ENCODE measurements at places on chromosomes 7 and 10.

- no peak for DNase-seq
Measured at GRCh38 chr7:134792968-134793367, 13.5 kb downstream of the CALD1 start.

DNA sequence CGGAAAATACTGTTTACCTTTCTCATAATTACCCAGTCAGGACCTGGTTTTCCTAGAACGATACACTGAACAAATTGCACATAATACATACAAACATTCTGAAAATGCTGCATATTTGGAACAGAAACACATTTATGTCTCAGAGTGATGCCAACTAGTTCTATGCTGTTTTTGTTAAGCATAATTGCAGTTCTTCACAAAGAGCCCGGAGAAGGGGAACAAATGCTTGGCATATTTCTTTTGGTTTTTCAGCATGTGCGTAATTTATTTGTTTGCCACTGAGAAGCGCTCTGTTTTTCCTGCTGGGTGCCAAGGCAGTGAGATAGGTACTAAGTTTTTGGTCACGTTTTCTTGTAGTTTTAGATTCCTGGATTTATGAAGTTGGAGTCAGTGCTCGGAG, 181.0 kb upstream of the MDFIC start:
- no peak for DNase-seq

GRCh38 chr7:103100348-103100747, 25.4 kb downstream of the ARMC10 start:
- DNase-seq: no peak

DNA sequence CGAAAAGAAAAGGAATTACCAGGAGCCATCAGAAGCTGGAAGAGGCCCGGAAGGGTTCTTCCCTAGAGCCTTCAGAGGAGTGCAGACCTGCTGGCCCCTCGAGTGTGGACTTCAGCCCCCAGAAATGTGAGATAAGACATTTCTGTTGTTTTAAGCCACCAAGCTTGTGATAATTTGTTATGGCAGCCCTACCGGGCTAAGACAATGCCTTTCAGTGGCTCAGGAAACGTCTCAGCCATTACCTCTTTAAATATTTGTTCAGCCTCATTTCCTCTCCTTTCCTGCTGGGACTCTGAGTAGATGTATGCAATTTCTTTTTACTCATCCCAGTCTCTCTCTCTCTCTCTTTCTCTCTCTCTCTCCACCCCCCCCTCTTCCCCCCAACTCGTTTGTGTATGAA, 174.7 kb upstream of the GRB10 start:
- no peak for DNase-seq

- DNase-seq: no peak
Measured at GRCh38 chr10:3538656-3539531, 246.1 kb downstream of the KLF6 start.

- no peak for DNase-seq
Measured at GRCh38 chr10:74078037-74078436, 72.6 kb downstream of the AP3M1 start.

GRCh38 chr10:22461891-22462290, 116.6 kb downstream of the SPAG6 start:
- no peak for DNase-seq

DNA sequence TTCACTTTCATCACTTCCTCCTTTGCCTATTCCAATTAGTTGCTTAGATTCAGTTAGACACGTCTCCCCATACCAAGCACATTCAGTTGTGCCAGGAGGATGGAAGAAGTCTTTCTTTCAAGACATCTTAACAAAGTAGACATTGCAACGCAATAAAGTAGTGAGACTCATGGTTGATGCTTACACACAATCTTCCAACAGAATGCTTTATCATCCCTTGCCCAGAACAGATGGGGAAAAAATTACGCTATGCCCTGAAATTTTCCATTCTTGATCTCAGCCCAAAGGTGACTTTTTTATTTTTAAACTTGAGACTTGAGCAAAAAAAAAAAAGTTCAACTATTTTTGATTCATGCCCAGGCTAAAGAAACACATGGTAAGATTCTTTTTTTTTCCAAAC, 74.9 kb downstream of the KCNMA1 start:
- DNase-seq: no peak

GRCh38 chr10:60367431-60367830, 22.2 kb downstream of the ANK3 start:
- DNase-seq: no peak

DNA sequence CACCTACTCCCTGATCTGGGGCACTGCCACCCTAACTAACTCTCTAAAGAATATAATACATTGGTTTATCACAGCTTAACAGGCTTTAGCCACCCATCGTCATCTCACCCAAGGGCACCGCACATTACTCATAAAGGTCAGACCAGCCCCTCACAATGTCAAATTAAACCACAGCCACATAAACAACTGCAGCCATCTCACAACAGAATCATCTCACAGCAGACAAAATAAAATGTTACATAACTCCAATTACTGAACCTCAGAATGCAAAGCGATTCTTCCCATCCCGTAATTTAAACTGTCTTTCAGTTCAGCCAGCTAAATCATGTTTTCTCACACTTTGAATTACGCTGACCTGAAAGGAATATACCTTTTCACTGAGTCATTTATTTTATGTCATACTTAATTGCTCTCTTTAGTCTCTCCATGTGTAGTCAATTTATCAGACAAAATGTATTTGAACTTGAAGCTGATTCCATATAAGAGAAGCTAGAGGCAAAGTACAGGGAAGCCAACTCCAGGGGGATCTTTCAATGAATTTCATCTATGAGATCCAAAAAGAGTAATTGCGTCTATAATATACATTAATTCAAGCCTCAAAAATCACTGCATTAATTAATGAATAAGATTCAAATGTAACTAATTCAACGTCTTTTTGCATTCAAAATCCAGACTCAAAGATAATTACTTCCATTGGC, 96.9 kb upstream of the NEBL start:
- no peak for DNase-seq

DNA sequence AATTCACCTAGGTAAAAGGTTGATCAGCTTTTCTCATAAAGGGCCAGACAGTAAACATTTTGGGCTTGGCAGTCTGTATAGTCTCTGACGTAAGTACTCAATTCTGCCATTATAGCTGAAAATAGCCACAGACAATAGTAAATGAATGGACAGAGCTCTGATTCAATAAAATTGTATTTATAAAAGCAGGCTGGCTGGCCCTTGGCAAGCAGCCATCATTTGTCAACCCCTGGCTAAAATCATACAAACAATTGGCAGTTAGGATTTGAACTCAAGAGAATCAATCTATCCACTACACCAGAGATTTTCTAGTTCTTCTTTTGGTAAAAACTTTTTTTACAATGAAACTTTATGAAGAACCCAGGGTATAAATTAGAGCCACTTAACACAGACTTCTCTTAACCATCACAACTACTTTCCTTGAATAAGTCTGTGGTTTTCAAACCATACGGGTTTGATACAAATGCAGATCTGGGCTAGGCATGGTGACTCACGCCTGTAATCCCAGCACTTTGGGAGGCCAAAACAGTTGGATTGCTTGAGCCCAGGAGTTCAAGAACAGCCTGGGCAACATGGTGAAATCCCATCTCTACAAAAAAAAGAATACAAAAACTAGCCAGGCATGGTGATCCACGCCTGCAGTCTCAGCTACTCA, 124.5 kb downstream of the SLC16A9 start:
- no peak for DNase-seq

DNA sequence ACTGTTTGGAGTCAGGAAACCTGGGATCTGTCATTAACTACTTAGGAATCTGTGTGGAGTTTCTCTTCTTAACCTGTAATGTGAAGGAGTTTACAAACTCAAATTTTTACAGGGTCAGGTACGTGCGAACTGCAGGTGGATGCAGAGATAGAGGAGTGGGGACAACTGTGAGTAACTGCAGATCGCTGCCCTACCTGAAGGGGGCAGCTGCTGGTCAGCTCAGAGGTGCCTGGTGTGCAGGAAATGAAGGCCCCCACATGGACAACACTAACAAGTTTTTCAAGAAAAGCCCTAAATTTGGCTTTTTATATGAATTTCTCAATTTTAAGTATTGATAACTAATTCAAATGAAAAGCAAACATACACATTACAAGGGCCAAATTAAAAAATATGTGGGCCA, 380.0 kb downstream of the REEP3 start:
- no peak for DNase-seq

Data from CD4-positive, alpha-beta T cell (primary cell).